ENCODE measurements at places on chromosomes 2 and 18.

DNA sequence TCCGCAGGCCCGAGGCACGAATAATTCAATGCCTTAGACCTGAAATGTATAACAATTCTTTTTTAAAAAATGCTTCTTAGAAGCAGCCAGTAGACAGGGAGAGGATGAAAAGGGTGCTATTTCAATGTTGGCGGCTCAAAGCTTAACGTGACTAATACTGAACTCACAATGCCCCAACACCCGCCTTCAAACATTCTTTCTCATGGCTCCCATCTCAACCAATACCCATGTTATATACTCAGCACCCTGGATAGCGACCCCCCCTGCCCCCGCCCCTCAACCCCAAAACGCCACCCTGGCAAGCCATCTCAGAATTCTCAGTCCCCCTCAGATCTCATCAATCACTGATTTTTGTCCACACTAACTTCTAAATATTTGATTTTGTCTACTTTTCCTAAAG, 4.4 kb downstream of the FBXO41 start:
- DNase-seq, result no peak

- no peak for DNase-seq
These were observed 3.5 kb downstream of the ATP6V1B1 start for GRCh38 chr2:70939001-70939838.

DNA sequence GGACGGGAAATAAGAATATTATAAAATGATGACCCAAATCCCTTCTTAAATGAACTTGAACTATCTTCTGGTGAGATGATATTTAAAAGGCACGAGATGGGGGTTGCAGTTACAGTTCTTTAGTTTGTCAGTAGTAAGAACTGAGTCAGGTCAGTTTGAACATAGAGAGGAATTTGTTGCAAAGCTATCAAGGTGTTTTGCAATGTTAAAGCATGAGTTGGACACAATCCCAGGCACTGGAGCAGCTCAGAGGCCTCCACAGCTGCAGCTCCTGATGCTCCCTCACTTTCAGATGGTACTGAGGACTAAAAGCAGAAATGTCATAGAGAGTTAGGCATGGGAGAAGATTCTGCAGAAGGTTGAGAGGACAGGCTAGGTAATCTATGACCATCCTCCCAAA, 236.0 kb downstream of the BCL2 start:
- DNase-seq, result no peak

GRCh38 chr2:201172279-201172678, 10.7 kb upstream of the CASP10 start:
- DNase-seq, result no peak

DNA sequence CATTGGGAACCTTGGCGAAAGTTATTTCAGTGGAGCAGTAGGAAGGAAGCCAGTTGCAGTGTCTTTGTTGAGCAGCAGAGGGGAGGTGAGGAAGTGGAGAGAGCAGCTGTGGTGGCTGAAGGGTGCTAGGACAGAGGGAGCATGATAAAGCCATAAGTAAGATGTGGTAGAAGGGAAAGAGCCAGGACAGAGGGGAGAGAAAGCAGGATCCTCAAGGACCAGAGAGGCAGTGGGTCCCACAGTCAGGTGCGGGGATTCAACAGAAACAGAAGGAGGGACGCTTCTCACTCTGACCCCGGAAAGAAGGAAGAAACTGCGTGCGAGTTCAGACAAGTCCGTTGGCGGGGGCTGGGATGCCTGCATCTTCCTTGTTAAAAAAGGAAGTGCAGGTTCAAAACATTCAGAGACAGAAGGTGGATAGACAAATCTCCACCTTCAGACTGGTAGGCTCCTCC, at the start of gene CXCR2:
TSS of gene CXCR2 (plus strand) at position 403 of the 455 bp plus-strand sequence. CDS start 8,774 bp downstream, outside the sequence.
- DNase-seq, result no peak

- no peak for DNase-seq
These were observed 11.6 kb downstream of the CAPG start for GRCh38 chr2:85398426-85399182.

DNA sequence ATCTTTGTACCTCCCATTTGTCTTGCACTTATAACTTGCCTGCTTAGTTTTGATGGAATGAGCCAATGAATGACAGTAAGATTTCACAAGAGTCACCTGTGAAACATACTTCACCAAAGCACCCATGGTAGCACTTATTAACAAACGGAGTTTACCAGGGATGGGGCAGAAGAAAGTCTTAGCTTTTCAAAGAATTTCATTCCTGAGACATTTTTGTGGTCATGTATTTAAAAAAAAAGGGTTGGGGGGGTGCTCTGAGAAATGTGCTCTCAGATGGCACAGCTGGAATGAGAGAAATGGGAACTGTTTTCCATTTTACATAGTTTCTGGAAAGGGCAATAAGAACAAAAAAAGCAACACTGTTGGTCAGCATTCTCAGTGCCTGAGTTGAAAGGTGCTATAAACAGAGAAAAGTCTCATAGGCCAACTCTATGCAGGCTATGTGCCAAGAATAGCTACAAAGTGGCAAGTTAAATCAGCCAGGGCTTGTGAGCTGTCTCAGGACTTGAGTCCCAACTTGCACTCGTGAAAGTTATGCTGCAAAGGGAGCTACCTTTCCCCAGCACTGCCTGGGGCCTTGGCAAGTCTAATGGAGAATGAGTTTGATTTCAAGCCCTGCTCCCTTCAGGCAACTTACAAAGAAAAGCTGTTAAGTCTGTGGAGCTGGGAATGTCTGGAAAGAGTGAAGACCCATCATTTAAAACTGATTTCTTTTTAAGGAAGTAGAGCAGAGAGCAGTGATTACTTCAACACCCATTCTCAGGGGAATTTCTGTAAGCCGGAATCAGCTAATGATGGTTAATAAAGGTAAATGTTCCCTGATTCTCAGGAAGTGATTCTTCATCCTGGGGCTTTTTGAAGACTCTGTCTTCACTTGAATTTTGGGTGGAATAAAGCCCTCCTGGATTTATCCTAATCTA, 170.6 kb downstream of the SLC8A1 start:
- peak; percentile 26 for DNase-seq

- no peak for DNase-seq
These were observed 97.2 kb upstream of the ACVR1C start for GRCh38 chr2:157725846-157726245.

DNA sequence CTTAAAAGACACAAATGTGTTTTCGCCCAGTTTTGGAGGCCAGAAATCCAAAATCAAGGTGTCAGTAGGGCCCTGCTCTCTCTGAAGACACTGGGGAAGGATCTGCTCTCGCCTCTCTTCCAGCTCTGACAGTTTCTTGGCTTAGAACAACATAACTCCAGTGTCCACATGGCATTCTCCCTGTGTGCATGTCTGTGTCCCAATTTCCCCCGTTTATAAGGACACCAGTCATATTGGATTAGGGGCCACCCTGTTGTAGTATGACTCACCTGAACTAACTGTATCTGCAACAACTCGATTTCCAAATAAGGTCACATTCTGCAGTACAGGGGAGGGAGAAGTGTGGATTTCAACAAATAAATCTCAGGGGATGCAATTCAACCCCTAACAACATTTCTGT, 263.2 kb downstream of the SS18 start:
- no peak for DNase-seq

GRCh38 chr2:218981881-218982585, 3.0 kb downstream of the FEV start:
- DNase-seq, result no peak

- DNase-seq, result no peak
These were observed 64.8 kb downstream of the BCL2L11 start for GRCh38 chr2:111185361-111186022.

DNA sequence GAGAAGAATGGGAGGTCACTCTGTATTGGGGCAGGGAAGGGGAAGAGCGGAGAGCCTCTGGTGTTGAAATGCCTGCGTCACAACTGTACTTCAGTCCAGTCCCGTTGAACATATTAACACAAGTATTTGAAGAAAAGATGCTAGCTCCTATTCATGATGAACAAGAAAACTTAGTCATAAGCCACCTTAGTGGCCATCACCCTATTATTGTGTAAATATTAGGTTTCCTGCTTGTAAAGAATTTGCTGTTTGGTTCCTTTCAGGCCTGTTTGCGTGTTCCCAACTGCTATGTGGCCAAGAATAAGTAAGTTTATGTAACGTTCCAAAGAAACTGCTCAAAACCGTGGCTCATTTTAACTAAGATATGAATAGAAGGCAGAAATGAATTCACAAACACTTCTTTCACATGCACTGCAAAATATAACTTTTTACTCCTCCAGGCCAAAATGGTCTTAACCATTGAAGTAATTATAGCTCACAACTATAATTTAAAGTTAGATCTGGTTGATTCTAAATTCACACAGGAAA, 204.3 kb downstream of the ZNF385B start:
- DNase-seq, result no peak

DNA sequence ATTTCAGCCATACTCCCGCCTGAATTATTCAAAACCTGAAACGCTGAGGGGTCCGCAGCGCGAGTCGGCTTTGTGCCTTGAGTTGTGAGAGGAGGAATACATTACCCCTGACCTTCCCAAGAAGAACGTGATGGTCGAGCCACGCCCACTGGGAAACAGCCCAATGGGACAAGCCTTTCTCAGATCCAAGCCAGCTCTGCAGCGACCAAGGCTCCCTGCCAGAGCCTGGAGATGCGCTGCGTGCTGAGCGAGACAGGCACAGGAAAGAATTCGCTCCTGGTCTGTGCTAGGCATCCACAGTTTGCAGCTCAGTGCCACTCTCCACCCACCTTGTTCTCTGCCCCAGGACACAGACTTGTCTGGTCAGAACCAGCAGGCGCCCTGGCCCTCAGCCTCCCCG, 74.1 kb upstream of the GLI2 start:
- no peak for DNase-seq
